Cerebellar cortex (tissue), 1 donor: ENCODE measurements at places on chromosomes 5 and 9.
A peak's percentile ranks its signal among the peaks of the same experiment; 100 is the strongest.

GRCh38 chr5:127369796-127370195 lies 79.2 kb downstream of the MEGF10 start:
- no peak for DNase-seq

DNA sequence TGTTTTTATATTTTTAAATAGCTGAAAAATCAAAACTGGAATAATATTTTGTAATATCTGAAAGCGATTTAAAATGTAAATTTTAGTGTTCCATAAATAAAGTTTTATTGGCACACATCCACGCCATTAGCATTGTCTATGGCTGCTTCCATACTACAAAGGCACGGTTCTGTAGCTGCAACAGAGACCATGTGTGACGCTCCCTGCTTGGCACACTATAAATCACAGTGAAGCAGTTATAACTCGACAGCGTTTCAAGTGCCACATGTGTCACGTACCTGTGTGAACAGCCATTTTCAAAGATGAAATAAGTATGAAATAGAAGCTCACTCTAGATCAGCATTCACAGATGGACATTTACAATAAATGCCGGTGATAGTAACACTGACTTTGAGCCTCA lies 810.1 kb upstream of the WWC1 start:
- no peak for DNase-seq

- DNase-seq = no peak
Measured at GRCh38 chr9:108095496-108095895, 605.9 kb upstream of the KLF4 start.

GRCh38 chr9:93093877-93094657 lies 1.9 kb upstream of the CARD19 start:
- DNase-seq = no peak

DNA sequence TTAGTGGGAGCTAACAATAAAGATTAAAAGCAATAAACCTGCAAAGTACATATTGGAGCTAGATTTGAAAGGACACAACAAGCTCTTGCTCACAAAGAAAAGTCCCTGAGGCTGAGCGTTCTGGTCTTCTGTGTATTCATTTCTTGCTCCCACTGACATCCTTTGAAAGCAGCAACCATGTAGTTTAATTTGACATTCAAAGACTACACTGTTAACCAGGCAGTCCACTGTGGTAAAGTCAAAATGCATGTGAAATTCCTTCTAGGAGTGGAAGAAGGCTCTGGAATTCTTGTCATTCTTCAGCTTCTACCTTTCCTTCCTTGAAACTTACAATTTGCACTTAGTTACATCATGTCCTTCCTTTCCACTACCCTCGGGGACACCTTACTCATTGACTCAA lies 480.7 kb downstream of the CSNK1G3 start:
- no peak for DNase-seq

DNA sequence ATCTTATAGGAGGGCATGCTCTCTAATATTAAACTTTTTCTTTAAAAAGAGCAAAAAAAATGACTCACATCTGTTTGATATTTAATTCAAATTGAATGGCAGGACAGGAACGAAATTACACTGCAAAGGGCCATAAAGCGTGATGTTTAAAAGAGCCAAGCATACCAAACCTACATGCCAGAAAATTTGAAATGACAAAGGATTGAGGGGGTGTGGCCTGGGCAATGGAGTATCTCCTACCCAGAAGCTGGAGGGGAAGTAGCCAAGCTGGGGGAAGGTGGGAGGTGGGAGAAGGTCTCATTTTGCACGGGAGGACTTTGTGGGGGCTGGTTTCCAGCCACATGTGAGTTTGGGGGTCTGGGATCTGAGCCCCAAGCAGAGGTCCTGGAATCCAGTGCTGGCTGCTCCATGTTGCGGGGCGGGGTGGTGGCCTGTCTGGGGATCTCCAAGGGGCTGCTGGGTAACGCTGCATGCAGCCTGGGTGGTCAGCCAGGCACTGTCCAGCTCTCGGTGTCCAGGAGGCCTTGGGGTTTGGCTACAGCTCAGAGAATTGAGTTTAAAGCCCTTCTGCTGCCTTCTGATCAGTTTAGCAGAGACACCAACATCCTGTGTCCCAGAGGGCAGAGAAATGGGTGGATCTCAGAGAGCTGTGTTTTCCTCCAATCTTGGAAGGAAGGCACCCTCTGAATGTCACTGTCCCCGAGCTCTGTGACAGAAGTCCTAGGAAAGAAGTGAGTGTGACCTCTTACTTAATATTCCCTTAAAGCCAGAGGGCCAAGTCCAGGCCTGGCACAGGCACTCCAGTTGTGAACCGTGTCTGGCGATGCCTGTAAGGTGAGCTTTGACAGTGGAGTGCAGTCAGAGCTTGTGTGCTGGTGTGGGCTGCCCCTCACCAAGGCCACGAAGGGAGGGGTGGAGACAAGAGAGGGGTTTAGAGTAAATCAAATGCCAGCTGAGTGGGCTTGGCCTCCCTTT lies 7.6 kb downstream of the DCANP1 start:
- DNase-seq = no peak

DNA sequence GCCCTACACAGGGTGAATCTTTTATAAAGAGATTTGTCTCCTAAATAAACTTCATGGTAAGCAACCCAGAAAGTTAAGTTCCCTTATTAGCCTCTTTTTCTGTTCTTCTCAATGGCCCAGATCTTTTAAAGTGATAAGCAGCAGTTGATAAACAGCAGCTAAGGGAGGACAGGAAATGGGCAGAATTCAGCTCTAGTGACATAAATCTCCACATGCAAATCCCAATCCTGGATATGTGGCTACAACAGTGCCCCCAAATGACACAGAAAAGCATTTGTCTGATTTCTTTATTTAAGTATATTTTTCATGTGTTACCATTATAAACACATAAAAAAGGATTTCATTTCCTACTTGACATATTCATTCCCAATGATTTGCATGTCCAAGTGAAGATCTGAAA lies 199.0 kb downstream of the DTWD2 start:
- no peak for DNase-seq

DNA sequence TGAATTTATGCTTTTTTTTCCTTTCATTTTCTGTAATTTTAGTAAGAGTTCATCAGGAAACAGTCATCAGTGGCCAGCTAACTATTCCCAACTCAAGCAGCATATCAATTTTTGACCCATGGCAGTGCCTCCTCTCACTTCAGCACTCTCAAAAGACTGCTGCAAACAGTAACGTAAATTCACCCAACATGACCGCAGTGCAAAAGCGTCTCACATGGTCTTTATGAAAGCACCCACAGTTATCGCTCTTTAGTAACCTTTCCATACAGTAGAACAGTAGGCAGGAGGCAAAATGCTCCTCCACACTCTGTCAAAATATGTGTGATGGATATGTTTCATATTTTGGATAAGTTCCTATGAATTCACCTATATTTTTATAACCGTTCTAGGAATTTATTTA lies 48.6 kb downstream of the PARP8 start:
- no peak for DNase-seq

DNA sequence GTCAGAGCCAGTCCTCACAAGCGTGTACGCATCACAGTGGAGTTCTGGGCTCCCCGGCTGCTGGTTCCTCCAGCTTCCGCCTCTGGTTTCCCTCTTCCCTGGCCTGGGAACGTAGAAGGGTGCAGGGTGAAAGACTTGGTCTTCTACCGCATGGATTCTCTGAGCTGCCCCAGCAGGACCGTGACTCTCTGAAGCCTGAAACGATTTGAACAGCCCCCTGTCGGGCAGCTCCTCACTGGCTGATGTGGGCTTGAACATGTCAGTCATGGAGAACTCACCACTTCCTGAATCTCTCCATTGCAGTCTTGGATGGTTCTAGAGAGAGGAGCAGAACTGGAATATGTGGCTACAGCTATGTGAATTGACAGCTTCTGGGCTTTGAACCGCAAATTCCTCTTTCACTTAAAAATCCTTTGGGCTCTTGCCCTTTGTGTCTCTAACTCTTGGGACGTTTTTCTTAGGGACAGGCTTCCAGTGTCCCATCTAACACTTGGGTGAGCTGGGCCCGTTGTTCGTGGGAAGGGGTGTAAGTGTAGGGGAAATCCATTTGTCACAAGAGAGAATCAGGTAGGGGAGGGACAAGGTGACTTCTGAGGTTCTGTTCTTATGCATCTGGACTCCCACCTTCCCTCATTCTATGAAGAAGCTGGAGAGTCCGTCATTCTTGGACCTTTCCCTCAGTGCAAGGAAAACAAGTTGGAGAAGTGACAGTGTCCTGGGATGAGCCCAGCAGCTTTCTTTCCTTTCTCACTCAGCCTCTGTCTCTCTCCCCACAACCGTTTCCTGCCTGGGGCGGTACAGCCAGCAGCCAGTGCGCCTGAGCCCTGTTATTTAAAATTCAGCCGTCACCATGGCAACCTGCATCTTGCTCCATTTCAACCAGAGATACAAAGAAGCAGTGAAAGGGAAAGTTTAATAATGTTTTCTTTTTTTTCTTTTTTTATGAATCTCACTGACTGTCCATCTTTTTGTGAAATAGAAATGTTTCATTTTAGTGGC lies 84.7 kb downstream of the PTTG1 start:
- DNase-seq = peak; percentile 50
